H1 (cell line): ENCODE measurements at places on chromosomes 6 and 20. TPM values are rescaled to one million over a fixed set of nuclear protein-coding genes. Genes with fewer than 3 reads are reported as not detected.

XPO5 gene
- 95.7 and 101 TPM in 2 replicates for total RNA-seq

DNA sequence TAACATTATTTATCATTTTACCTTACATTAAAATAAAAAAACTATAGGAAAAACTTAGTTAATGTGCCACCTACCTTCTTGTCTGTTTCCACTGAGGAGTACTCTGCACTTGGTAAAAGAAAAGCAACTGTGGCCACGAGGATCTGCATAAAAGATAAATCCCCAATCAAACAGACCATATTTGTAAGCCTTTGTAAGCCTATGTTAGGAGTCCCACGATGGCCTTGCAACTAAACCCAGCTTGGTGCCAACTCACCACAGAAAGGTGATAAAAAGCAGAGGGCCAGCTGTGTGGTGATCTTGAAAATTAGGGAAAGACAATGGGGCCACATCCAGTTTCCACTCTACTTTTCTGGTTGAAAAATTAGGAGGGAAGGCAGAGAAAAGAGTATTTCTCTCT, 156.9 kb downstream of the INSM1 start:
- no peak for DNase-seq

MAK gene
- total RNA-seq = 0.33 and 0.37 TPM in 2 replicates

DNA sequence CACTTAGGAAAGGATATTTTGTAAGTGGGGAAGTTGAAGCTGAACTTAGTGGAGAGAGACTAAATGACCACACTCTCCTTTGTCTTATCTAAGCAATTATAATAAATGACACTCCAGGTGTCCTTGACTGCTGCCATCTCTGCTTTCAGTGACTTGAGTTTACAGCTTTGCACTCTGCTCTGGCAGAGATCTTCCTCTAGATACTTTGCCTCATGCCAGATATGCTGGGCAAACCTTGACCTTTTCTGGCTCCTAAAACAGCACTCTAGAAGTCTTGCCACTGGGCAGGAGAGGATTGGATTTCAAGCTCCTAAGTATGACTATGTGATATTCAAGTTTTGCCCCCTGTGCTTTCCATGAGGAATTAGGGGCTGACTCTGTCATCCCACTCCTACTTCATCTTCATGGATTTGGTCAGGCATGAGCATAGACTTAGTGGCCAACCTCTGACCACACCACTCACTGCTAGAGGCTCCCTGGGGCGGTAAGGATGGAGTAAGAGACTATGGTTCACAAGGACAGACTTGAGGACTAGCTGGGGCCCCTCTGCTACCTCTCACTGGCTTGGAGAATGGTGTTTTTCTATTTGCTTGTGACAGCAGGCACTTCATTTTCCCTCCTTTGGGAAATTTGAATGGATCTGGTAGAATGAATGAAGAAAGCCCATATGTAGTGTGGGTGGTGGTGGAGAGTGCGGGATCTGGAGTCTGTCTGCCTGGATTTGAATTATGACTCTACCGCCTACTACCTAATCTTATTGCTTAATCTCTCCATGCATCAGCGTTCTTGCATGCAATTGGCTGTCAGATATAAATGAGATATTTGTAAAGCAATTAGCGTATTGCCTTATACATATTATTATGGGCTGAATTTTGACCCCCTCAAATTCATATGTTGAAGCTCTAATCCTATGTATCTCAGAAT, 191.4 kb downstream of the REV3L start:
- DNase-seq = no peak

ECHDC1 gene
- 60.5 and 64.8 TPM in 2 replicates for total RNA-seq

- DNase-seq = no peak
These were observed 3.0 kb downstream of the TRIM10 start for GRCh38 chr6:30157999-30158398.

DNA sequence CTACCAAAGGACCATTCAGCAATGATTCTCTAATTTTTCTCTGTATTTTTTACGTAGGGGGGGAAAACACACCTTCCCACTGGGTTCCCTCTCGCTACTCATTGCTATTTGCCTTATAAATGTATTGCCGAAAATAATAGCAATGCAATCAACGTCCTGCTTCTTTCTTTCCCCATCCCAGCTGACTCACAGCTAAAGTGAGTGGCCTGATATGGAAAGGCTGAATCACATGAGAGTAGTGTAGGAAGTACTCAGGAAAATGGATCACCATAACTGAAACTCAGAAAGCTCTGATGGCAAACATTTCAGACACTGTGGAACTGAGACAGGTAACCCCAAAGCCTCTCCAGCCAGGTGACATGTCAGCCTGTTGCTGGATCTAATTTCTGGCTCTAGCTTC, 49.3 kb upstream of the SRPK1 start:
- no peak for DNase-seq

INSM1 gene
- 2.5 and 2.9 TPM in 2 replicates for total RNA-seq

DNA sequence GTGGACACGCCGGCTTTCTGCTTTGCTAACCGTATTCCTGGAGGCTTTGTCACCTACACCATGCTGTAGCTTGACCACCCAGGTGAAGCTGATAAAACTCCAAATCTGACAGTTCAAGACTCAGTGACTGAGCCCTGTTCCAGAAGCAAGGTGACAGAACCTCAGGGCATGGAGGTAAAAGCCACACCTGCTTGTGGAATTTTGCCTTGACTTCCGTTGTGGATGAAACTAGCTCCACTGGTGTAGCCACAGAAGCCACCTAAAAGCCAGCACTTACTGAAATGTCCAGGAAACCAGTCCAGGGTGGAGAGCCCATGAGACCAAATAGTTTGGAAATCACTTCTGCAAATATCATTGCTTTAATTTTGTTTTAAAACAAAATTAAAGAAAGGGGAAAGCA, 11.0 kb downstream of the CST8 start:
- DNase-seq = no peak

HLA-DPB1 gene
- 32.3 and 37.8 TPM in 2 replicates for total RNA-seq

DNA sequence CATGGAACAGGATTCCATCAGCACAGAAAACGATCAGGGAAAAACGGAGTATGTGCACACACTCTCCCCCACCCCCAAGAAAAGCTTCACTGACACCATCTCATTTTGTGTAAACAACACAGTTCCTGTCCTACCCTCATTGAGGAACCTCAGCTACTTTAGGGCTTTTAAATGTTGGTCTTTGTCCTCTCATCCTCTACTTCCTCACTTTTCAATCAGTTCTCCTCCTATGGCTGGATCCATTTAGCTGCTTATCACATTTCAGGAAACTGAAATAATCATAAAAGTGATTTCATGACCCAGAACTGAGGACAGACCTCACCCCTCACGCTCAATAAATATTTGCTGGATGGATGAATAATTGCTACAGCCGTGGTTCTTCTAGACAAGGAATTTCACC, 33.1 kb upstream of the PNRC1 start:
- no peak for DNase-seq

- no peak for DNase-seq
These were observed 280.6 kb upstream of the RUNX2 start for GRCh38 chr6:45047573-45047972.

BPIFB2 gene
- not detected in 2 replicates for total RNA-seq

ZFP57 gene
- 1.2 TPM in 2 replicates for total RNA-seq

OR12D3 gene
- not detected in 2 replicates for total RNA-seq

DNA sequence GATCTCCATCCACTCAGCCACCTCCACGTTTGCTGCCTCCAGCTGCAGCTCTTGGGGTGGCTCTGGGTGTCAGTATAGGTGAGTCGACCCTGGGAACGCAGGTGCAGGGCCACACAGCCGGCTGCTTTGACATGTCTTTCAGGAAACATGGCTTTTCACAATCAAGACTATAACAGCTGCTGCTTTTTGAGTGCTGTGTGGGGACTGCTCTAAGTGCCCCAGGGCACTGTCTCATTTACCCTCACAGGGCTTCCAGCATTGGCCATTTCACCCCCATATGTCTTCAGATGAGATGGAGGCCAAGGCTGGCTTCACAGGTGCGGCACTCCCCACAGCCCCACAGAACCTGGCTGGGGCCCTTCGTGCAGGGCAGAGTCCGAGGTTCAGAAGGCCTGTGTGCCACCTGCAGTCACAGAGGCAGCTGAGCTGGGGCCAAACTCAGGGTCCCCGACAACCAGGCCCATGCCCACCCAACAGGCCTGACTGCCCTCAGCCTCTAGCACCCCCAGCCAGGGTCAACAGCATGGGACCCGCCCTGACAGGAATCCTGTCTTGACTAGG, 14.9 kb upstream of the CST7 start:
- DNase-seq = no peak

DNA sequence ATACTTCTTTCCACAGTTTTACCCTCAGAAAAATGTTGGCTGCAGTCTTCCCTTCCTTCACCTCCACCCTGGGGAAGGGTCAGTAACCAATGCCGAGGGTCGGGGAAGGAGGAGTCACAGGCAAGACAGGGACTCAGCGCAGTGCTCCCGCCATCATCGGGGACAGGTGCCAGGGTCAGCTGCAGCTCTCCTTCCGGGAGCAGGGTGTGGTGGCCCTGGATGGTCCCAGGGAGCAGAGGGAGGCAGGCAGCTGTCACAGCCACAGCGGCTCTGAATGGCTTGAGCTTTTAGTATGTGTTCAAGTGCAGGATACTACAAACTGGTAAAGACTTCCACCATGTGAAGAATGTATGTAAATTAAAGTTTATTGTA, 26.0 kb upstream of the PI16 start:
- DNase-seq = no peak

DNA sequence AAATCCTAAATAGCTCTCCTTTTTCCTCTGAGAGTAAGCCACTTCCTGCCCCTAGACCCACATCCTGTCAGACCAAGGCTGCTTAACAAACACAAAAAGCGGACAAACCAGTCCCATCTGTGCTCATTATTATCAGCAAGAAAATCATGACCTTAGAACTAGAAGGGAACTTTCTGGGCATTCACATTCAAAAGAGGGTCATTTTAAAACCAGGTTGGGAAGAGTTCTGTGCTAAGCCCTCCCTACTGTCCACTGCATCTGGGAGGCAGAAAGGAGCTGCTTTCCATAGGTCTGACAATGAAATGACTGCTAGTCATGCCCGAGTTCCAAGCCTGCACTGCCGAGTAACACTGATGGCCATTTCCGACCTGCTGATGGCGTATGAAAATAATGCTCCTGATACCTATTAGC, 15.4 kb downstream of the EZR start:
- DNase-seq = no peak

GRCh38 chr6:44439270-44440045, 52.0 kb downstream of the CDC5L start:
- DNase-seq = no peak
